ENCODE measurements at places on chromosomes 3 and 15. TPM values are rescaled to one million over a fixed set of nuclear protein-coding genes. Genes with fewer than 3 reads are reported as not detected.

GRAMD1C gene
- 2.7 TPM for polyA plus RNA-seq

UQCC5 gene
- polyA plus RNA-seq = 11.5 TPM

OIP5 gene
- 3.1 TPM for polyA plus RNA-seq

ACAD9 gene
- polyA plus RNA-seq = 22.7 TPM

ZNF639 gene
- polyA plus RNA-seq = 37.8 TPM

CLDN11 gene
- 1.7 TPM for polyA plus RNA-seq

BRK1 gene
- polyA plus RNA-seq = 127 TPM

HRG gene
- polyA plus RNA-seq = not detected

GCNT3 gene
- 0.23 TPM for polyA plus RNA-seq

TRANK1 gene
- 3.9 TPM for polyA plus RNA-seq

CCR3 gene
- 0.15 TPM for polyA plus RNA-seq

PTX3 gene
- polyA plus RNA-seq = 5.0 TPM

SLC41A3 gene
- polyA plus RNA-seq = 47.0 TPM

DNAH12 gene
- polyA plus RNA-seq = 0.71 TPM

ZNF774 gene
- polyA plus RNA-seq = 2.9 TPM

BNC1 gene
- polyA plus RNA-seq = 1.8 TPM

ROBO1 gene
- 35.9 TPM for polyA plus RNA-seq

ARHGEF3 gene
- 29.1 TPM for polyA plus RNA-seq

POPDC2 gene
- polyA plus RNA-seq = 38.2 TPM

SMCO1 gene
- 2.2 TPM for polyA plus RNA-seq

GCSAM gene
- 1.0 TPM for polyA plus RNA-seq

FRMD5 gene
- 0.42 TPM for polyA plus RNA-seq

UCN2 gene
- 0.19 TPM for polyA plus RNA-seq

DYNLT2B gene
- 8.7 TPM for polyA plus RNA-seq

HYAL1 gene
- polyA plus RNA-seq = 1.7 TPM

TEX55 gene
- not detected for polyA plus RNA-seq

MCTP2 gene
- 0.37 TPM for polyA plus RNA-seq

RTP1 gene
- polyA plus RNA-seq = not detected

TGM4 gene
- polyA plus RNA-seq = not detected

TMEM108 gene
- polyA plus RNA-seq = 18.6 TPM

PAQR5 gene
- polyA plus RNA-seq = 0.37 TPM

CEP63 gene
- polyA plus RNA-seq = 35.9 TPM

ACTR8 gene
- 24.6 TPM for polyA plus RNA-seq

PLSCR2 gene
- not detected for polyA plus RNA-seq

NR1I2 gene
- polyA plus RNA-seq = 0.33 TPM

RNF7 gene
- 85.4 TPM for polyA plus RNA-seq

CCDC33 gene
- polyA plus RNA-seq = not detected

ZIC1 gene
- polyA plus RNA-seq = 24.8 TPM

NRG4 gene
- polyA plus RNA-seq = 0.54 TPM

DIS3L gene
- polyA plus RNA-seq = 31.4 TPM

VWA5B2 gene
- polyA plus RNA-seq = 0.40 TPM

NEO1 gene
- polyA plus RNA-seq = 44.9 TPM

MEX3B gene
- 14.6 TPM for polyA plus RNA-seq

GATM gene
- polyA plus RNA-seq = 505 TPM

NME9 gene
- polyA plus RNA-seq = 0.90 TPM

TIPIN gene
- 12.0 TPM for polyA plus RNA-seq

CD80 gene
- not detected for polyA plus RNA-seq

LTK gene
- polyA plus RNA-seq = 12.9 TPM

TMOD2 gene
- 6.0 TPM for polyA plus RNA-seq

CAMK2N2 gene
- polyA plus RNA-seq = not detected

All from forelimb muscle (tissue), 1 donor.